ENCODE measurements at places on chromosomes 4 and X.

DNA sequence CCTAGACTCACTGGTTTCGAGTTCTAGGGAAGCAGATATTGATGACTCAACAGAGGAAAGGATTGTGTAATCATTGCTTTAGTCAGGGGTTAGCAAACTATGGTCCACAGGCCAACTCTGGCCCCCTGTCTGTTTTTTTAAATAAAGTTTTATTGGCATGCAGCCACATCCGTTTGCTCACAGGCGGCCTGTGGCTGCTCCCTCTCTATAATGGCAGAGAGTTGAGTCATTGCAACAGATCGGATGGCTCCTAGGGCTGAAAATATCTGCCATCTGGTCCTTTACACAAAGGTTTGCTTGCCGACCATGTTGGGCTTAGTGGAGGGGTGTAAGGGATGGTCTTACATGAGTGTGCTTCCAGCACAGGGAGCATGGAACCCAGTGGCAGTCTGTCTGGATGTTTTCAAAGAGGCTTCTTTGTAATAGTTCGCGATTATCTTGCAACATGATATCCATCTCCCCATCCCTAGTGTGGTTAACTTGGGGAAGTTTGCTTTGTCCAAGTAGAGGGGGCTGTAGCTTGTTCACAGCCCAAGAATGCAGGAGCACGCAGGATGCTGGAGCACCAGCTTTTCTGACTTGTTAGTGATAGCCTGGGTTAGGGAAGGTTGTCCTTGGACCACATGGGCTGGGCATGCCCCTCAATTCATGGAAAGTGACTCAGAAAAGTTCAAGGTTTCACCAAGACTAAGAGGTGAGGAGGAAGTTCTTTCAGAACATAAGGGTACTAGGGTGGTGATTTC, 59.3 kb upstream of the CLDN34 start:
- DNase-seq = no peak

GRCh38 chr4:2408401-2408958, 10.0 kb downstream of the ZFYVE28 start:
- no peak for DNase-seq

- no peak for DNase-seq
Measured at GRCh38 chrX:132665676-132666075, 176.8 kb upstream of the MBNL3 start.

- DNase-seq = no peak
Measured at GRCh38 chr4:79298484-79298883, 27.4 kb downstream of the NAA11 start.

DNA sequence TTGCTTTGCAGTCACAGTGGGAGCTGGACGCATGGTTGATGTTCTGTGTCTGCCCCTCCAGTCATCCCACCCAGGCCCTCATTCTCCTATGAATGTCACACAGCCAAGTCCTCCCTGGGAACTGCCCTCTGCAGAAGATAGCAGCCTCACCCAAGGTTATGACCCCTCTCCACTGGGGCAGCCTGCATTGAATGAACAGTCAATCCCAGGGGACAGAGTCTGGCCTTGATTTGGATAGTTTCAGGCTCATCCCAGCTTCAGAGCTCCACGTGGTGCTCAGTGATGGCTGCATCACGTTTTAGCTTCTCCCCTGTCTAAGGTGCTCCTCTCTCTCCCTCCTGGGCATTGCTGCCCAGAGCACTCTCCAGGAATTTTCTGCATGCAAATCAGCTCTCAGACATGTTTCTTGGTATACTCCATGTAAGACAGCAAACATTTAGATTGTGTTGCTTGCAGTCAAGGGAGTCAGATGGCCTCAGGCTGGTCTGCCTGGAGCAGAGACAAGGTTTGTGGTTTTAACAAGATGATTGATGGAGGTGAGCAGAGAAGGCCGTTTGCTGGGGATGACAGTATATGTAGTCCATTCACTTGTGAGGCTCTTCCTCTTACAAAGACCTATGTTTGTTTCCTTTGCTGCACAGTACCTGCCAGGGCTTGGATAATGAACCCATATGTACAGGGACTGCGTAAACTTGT, 56.1 kb upstream of the MSX1 start:
- no peak for DNase-seq

GRCh38 chrX:48514126-48514806, 5.5 kb downstream of the PORCN start:
- no peak for DNase-seq

DNA sequence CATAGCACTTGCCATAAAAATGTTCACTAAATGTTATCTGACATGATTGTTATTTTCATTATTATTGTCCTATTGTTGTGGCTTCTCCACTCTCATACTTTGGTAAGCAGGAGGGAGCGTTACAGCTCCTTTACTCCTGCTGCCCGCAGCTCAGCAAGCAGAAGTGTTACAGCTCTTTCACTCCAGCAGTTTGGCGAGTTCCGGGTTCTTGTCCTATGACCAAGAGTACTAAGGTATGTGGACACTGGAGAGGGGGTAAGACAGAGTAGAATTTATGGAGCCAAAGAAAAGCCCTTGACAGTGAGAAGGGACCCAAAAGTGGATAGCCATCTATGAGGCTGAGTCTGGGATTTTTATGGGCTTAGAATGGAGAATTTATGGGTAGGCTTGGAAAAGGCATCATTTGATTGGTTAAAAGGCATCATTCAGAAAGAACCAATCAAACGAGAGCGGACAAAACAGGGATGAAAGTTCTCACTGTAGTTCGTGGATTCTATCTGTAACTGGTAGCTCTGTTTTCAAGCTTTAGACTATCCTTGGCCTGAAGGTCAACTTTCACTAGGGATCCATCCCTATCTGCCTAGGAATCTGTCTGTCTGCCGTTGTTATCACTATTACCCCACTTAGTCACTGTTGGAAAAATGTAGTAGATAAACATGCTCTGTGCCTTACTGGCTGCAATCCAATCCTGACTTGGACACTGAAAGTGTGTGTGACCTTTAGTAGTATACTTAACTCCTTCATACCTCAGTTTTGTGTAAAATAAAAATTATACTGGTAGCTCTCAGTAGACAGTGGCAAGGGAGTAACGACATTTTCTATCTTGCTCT, 545.6 kb upstream of the LCORL start:
- no peak for DNase-seq

GRCh38 chrX:148069759-148070503, 88.8 kb downstream of the FMR1NB start:
- DNase-seq = no peak

DNA sequence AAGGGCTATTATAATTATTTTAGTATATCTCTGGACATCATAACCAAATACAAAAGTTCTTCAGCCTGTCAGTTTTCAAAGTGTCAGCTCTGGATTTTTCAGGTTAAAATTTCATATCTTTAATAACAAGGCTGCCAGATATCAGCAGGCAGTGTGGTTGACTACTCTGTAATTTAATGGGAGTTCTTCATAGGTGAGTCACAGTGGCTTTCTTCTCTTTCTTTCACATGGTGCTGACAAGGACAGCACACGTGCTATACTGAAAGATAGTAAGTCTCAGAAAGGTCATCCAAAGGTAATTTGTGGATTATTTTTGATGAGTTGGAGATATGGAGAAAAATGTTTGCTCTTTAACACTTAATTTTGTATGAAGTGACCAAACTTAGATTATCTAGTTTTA, 43.2 kb downstream of the GALNT7 start:
- DNase-seq = no peak

DNA sequence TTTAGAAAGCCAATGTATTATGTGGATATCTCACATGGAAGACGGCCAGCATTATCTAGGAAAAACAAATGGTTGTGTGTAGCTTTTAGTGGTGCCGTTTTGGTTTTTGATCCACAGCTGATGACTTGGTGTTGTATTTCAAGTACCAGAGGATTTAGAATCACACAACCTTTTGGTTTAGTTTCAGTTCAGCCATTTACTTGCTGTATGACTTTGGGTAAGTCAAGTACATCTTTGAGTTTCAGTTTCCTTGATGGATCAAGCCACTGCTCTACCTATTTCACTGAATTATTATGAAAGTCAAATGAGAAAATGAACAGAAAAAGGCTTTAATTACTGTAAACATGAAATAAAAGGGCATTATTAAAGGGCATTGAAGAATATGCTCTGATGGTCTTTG, 205.6 kb downstream of the ZIC3 start:
- no peak for DNase-seq

GRCh38 chr4:11228530-11228929, 200.2 kb downstream of the HS3ST1 start:
- no peak for DNase-seq

DNA sequence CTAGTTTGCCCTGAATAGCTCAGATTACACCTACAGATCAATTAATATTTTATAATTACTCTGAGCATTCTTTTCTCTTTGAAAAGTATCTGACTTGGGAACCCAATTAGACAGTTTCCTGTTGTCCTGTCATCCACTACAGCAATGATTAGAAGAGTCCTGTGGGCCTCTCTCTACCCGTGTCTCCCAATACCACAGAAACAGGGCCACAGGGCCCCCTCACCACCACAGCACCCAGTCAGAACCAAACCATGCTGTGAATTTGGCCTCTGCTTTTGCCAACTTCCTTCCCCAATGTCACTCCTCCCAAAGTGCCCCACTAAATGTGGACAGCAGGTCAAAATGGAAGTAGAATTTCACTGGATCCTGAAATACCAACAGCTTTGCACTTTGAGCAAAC, 10.3 kb downstream of the USP46 start:
- DNase-seq = no peak

DNA sequence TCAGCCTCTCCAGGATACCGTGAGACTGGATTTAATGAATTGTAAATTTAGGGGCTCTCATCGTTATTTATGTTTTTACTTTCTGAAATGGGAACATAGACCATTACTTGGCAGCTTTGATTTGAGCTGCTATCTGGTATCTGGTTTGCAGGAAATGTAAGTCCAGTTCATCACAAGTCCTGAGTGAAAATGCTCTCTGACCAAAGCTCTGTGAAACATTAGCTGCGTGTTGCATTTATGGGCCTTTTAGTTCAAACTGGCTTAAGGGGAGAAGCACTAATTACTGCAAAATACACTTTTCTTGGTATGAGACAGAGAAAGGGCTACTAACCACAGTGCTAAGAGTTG, 420 bp downstream of the CC2D2A start:
- DNase-seq = no peak

DNA sequence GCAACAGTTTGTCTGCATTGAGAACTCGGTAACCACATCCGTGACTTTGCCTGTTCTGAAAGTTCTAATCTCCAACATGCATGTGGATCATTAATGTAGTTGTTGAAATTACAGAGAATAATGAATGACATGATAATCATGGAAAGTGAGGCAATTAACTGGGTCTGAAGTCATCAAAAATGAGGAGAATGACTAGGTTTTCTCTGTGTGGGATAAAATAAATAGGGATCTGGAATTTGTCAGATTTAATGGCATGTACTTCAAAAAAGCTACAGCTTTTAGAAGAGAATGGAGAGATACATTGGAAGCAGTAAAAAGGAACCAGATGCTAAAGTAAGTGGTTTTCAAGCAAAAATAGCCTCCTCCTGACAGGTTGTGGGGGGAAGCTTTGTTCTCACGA, 59.3 kb downstream of the AFM start:
- DNase-seq = no peak

DNA sequence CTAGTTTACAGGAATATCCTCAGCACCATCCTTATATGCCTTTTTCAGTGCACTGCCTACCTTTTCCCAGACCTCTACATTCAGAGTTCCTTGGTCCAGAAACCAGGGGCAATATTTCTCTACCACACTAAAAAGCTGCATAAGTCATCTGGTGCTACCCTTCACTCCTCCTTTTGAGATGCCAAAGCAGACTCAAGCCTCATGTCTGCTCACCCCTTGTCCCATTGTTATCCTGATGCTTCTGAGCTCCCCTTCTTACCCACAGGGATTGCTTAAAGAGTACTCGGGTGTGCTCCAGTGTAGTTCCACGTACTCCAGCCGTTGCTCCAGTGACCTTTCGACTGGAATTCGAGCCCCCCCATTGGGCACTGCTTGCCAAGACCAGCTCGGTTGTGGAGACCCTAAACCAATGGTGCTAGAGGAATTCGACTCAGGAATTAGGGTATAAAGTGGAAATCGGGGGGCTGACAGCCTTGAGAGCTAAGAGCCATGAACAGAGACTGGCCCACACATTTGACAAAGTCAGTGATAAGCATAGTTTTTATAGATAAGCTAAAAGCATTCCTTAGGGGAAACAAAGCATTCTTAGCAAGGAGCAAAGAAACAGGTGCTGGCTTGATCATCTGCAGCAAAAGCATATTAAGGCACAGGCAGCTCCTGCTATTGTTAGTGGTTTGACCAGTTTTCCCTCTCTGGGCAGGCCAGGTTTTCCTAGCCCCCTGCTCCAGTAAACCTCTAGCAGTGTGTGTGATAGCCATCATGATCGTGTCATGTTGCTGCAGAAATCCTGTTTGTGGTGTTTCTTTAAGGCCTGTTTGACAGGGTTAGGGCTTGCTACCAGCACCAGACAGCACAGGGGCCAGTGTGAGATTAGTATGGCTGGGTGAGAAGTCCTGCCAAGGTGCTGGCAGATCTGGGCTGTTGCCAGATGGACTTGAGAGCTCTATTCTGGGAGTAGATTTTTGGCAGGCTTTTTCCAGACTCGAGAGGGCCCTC, 57.5 kb upstream of the WDR1 start:
- DNase-seq = peak; percentile 56

- DNase-seq = no peak
Measured at GRCh38 chr4:4492161-4492847, 49.5 kb downstream of the STX18 start.

- DNase-seq = no peak
Measured at GRCh38 chr4:83605210-83605609, 69.3 kb downstream of the GPAT3 start.

DNA sequence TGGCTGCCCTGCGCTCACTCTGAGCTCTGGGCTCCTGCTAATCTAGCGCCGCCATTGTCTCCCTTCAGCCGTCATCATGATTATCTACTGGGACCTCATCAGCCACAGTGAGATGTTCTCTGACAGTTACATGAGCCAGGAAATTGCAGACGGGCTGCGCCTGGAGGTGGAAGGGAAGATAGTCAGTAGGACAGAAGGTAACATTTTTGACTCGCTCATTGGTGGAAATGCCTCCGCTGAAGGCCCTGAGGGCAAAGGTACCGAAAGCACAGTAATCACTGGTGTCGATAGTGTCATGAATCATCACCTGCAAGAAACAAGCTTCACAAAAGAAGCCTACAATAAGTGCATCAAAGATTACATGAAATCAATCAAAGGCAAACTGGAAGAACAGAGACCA, 21.8 kb upstream of the PIN4 start:
- DNase-seq = no peak

DNA sequence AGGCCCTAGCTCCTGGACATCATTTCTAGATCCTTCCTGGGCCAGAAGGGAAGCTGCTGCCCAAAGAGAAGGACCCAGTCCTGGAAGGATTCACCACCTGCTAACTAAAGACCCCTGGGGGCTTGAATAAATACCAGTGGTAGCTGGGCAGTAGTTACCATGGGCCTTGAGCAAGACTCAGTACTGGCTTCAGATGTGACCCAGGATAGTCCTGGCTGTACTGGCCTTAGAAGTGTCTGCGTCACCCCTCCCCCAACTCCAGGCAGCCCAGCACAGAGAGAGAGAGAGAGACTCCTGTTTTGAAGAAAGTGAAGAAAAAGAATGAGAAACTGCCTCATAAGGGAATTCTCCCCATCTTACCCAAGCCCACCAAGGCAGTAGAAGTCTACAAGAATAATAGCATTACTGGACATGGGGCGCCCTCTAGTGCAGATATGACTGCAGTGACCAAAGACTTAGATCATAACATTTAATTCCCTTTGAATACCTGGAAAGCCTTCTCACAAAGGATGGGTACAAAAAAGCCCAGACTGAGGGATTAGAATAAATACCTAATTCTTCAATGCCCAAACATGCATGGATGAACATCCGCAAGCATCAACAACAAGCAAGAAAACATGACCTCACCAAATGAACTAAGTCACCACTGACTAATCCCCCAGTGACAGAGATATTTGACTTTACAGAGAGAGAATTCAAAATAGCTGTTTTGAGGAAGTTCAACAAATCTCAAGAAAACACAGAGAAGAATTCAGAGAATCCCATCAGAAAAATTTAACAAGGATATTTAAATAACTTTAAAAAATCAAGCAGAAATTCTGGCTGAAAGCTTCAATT, 171.8 kb downstream of the HNRNPD start:
- no peak for DNase-seq

Data from cerebellar nuclear complex (tissue), 1 donor.